EL (cell line): ENCODE measurements at places on chromosomes 13 and 19.
A peak's percentile ranks its signal among the peaks of the same experiment; 100 is the strongest.

- DNase-seq, result no peak
These were observed 22.1 kb downstream of the ARID3A start for GRCh38 chr19:947707-948539.

DNA sequence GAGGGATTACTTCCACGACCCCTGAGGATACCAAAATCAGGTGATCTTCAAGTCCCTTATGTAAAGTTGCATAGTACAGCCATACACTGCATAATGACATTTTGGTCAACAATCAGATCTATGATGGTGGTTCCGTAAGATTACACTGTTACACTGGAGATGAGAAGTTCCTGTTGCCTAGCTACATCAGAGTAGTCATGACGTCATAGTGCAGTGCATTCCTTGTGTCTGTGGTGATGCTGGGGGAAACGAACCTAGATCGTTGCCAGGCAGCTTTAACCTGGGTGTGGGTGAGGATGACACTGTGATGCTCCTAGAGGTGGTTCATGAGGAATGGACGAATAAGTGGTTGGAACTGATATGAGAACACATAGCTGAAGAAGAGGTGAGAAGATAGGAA lies 9.1 kb downstream of the ZNF610 start:
- DNase-seq, result no peak

DNA sequence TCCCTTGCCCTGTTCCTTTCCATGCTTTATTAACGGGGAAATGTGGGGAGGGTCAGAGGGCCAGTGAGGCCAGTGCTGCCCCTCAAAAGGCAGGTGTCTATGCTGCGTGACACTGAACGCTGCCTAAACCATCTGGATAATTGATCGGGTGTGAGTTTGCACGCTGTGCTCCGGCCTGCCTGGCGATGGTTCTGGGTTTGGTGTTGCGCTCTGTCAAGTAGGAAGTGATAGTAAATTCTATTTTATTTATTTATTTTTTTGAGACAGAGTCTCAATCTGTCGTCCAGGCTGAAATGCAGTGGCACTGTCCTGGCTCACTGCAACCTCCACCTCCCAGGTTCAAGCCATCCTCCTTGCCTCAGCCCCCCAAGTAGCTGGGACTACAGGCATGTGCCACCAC lies 86.5 kb downstream of the ATP11A start:
- no peak for DNase-seq

GRCh38 chr19:801030-801860 lies 4.0 kb downstream of the PTBP1 start:
- DNase-seq, result peak; percentile 45

DNA sequence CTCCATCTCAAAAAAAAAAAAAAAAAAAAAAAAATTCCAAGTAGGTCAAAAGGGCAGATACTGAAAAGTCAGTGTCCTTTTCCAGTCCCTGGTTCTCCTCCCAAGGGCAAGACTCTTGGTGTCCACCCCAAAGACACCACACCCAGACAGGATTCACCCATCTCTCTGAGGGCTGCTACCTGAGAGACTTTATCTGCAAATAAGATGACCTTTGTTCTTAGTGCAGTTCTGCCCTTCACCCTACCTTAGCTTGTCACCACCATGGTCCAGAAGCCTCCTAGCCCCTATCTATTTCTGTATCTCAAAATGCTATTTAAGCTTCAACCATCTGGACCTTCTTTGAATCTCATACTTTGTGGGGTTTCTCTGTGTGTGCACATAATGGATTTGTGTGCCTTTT lies 4.2 kb upstream of the FBXO27 start:
- DNase-seq, result no peak
